ENCODE measurements at places on chromosomes 2 and 18.

GRCh38 chr2:94762600-94762999 lies 108.6 kb upstream of the TEKT4 start:
- DNase-seq, result no peak

GRCh38 chr18:46893360-46893759 lies 23.9 kb downstream of the PIAS2 start:
- DNase-seq, result no peak

DNA sequence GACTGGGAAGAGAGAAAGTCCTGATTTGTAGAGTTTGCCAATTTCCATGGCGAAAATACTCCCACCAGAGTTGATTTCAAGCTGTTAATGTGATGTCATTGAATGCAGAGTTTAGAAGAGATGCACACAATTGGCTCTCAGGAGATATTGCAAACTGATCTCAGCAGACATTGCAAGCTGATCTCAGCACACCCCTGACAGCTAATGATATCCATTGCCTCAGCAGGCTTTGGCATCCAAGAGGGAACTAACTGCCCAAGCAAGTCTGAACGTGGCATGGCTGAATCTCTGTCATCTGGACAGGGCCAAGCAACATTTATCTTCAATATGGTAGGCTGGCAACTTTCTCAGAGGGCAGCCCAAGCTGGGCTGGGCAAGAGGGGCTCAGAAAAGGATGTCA lies 78.4 kb upstream of the CYP1B1 start:
- DNase-seq, result no peak

GRCh38 chr2:33435518-33435917 lies 40.9 kb upstream of the RASGRP3 start:
- no peak for DNase-seq
